ENCODE measurements at places on chromosomes 3 and 15.

- DNase-seq = no peak
Observed at GRCh38 chr3:128504963-128505730, 12.1 kb upstream of the GATA2 start.

DNA sequence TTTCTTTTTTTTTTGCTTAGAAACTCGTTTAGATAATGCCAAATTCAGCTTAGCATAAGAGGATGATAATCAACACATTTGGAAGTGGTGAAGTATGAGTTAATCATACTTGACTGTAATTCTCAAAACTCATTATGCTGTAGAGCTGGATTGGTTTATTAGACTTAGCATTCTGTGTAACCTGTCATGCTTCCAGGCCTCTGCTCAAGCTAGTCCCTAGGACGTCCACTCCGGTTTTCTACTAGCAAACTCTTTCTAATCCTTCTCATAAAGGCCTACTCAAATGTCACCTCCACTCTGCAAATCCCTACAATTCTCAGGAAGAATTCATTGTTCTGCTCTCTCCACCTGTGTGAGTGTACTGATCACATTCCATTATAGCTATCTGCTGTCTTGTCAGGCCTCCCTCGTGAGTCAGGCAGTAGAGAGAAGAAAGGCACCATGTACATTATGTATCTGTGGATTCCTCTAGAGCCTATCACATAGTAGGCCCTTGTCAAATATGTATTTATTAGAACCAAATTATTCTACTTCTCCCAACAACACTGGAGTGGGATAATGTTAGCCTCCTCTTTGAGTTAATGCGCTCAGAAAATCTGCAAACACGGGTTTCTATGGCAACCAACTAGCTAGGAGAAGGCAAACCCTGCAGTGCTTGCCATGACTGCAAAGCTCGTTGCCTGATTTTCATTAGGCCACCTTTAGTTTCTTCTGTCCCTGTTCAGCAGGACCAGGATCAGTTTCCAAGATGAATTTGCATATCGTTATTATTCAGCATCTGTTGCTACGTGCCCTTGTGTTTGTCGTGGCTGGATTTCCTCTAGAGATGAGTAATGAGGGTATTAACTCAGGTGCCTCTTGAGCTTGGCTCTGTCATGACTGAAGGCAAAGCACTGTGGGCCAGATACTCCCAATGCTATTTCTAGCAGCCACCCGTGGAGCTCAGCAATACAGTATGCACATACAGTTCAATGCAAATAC, 30.7 kb downstream of the ATP13A5 start:
- DNase-seq = no peak

GRCh38 chr15:73617301-73617831, 15.8 kb downstream of the NPTN start:
- no peak for DNase-seq

- DNase-seq = no peak
Observed at GRCh38 chr3:78728406-78729145, 1039.2 kb downstream of the ROBO1 start.

DNA sequence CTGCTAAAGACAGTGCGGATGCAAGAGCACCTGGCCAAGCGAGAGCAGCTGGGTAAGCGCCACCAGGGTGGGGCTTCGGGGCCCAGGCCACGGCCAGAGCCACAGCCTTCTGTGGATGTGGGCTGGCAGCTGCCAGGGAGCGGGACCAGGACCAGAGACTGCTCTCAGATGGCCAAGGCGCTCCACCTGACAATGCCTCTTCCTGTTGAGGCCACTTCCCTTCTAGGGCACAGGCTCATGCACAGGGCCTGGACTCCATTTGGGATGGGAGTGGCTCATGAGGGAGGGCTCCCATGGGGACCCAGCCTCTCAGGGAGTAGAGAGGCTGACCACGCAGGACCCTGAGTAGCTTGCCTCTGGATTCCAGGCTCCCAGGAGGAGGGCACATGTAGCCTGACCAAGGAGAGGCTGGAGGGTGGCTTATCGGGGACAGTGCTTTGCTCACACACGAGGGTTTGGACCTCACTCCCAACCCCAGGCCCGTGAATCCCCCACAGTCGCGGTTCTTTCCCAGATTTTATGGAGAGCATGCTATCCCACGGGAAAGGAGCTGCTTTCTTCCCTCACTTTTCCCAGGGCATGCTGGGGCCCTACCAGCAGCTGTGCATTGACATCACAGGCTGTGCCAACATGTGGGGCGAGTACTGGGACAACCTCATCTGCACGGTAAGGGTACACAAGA, 25.1 kb downstream of the ACAA1 start:
- DNase-seq = no peak

GRCh38 chr3:63685340-63685739, 32.9 kb downstream of the SNTN start:
- DNase-seq = no peak

DNA sequence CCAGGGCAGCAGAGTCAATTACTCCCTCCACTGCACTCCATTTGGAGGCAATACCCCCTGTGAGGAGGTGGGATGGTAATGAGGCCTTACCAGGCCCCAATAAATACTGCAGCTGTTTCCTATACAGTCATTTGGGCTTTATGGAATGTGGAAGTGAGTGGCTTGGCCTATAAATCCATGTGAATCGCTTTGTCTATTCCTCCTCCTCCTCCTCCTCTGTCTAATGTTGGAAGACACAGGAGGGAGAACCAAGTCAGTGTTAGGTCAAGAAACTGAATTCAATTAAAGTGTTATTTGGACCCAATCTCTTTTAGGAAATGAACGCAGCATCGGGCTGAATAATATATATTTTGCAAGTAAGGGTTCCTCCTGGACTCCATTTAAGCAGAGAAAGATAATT, 17.3 kb upstream of the SRGAP3 start:
- no peak for DNase-seq

GRCh38 chr3:63279005-63279841, 1.1 kb downstream of the SYNPR start:
- DNase-seq = no peak

GRCh38 chr3:9409981-9410854, 12.8 kb downstream of the SETD5 start:
- no peak for DNase-seq

GRCh38 chr3:145623349-145623748, 537.6 kb downstream of the PLOD2 start:
- DNase-seq = no peak

DNA sequence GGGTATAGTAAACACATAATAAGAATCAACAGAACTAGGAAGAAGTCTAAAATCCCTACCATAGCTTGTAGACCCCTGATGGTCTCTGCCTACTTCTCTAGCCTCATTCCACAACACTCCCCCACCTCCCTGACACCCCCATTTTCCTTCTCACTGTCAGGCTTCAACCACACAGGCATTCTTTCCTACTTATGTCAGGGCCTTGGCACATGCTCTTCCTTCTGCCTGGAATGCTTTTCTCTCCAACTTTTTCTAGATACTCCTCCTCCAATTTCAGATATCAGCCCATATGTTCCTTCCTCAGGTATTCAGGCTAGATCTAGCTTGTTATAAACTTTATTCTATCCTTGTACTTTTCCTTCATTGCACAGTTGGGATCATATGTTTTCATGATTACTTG, 106.0 kb upstream of the MRPL3 start:
- DNase-seq = no peak

GRCh38 chr15:67407786-67408185, 113.1 kb upstream of the C15orf61 start:
- DNase-seq = no peak

- no peak for DNase-seq
Observed at GRCh38 chr15:85354461-85354860, 25.9 kb upstream of the AKAP13 start.

DNA sequence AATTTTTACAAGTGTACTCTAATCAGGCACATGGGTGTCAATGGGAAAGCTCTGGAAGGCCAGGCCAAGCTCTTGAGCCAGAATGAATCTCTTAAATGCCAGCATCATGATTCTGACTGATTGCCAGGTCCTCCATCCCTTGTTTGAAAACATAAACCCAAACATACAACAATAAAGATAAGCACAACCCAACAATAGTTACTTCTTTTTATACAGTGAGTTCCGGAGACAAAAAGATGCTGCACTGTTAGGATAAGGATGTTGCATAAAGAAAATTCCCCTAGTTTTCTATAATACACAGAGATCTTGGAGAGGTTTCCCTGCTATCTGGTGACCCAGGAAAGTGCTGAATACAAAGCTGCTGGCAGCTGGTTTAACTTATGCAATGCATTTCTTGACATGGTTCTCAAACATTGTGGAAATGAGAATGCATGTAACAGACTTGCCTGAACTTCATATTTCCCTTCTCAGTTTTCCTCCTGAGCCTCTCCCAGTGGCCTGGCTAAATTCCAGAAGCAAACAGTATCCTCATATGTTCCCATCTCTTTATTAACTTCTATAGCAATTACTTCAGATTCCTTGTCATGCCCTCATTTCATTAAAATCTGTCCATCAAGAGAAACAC, 180.1 kb upstream of the PRICKLE2 start:
- no peak for DNase-seq

GRCh38 chr15:45551676-45552075, 29.1 kb upstream of the SLC30A4 start:
- no peak for DNase-seq

DNA sequence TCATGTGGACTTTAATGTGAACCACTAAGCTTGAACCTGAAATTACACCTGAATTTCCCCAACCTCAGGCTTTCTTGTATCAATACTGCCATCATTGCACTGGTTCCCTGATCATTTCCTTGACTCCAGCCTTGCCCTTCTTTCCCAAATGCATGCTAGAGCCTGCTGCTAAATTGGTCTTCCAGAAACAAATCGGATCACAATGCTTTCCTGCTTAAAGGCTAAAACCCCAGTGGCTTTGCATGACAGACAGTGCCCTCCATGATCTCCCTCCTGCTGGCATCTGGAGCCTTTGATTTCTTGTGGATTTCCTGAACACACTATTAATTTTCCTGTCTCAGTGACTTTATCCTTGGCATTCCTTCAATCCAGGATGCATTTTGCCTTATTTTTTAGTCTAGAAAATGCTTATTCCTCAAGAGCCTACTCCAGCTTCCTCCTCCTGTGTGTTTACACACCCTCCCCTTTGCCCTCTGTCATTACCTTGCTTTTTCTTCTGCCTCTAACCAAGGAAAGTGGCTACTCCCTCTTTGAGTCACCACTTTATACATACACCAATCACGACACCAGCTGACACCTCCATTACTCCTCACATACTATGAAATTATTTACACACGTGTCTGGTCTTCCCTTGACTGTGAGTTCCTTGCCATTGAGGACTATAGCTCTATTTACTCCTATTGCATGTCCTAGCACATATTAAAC, 214.6 kb downstream of the KCNAB1 start:
- no peak for DNase-seq

Data from stimulated activated CD4-positive, alpha-beta T cell treated with anti-CD3 and anti-CD28 coated beads, Interleukin-12 subunit alpha, Interleukin-12 subunit beta, amount 100 ng/mL, for 24 hours (primary cell).